ENCODE measurements at places on chromosomes 7 and 10.

DNA sequence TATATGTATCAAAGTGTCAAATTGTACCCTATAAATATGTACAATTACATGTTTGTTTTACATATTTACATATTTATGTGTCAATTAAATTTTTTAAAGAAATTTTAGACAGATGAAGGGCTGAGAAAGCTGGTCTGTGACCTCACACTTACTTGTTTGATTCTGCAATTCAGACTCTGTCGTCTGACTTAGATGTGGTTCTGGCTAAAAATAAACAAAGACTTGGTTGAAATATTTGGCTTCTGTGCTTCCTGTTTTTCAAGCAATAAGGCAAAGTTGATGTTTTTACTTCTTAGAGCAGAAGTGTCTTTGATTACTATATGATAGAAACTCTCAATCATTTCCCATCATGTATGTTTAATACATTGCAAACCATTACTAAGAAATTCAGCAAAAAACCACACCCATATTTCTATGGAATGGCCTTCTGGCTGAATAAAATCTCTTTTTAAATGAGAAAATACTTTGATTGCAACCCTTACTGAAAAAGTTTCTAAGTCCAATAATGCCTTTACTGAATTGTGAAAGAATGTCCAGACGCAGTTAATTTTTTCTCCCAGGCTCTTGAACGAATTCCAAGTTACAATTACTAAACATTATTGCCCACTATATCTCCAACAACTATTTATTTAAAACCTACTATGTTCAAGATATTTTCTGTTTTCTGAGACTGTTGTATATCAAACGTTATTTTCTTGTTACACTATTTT, 59.5 kb upstream of the PRKG1 start:
- no peak for DNase-seq

GRCh38 chr7:100896732-100897608, 1.3 kb upstream of the ACHE start:
- peak; percentile 67 for DNase-seq

GRCh38 chr7:78082556-78082955, 284.0 kb downstream of the PHTF2 start:
- no peak for DNase-seq

GRCh38 chr10:113562704-113563103, 9.9 kb downstream of the HABP2 start:
- DNase-seq, result no peak

GRCh38 chr10:111824128-111824527, 359.4 kb downstream of the GPAM start:
- no peak for DNase-seq

DNA sequence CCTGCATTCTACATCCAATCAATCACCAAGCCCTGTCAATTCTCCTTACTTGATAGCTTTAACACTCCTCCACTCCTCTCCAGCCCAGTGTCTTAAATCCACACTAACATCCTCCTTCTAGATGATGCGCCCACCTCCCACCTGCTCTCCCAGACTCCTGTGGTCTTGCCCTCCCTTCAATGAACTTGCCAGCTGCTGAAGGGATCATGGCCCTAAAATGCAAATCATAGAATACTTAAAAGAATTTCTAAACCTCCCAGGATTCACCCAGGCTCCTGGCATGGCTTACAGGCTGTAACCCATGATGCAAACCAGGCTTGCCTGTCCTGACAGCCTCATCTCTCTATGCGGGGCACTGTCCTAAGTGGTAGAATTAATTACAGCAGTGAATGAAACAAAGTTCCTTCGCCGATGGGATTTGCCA, 43.6 kb downstream of the SYPL1 start:
- no peak for DNase-seq

GRCh38 chr7:2151801-2152612, 80.7 kb downstream of the MAD1L1 start:
- DNase-seq, result no peak

- no peak for DNase-seq
Measured at GRCh38 chr7:41886901-41887311, 184.0 kb upstream of the INHBA start.

DNA sequence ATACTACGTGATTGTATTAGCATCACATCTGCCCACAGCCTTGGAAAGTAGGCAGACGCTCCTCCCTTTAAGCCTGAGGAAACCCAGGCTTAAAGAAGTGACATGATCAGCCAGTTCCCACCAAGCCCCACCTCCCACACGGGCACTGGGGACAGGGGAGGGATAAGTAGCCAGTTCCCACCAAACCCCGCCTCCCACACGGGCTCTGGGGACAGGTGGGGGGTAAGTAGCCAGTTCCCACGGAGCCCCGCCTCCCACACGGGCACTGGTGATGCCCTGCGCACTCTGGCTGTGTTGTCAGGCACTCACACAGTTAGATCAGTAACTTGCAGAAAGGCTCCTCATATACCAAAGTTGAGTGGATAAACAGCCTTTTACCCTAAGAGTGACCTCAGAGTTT, 606.8 kb downstream of the PTPRN2 start:
- DNase-seq, result no peak

GRCh38 chr10:103839519-103839871, 15.9 kb downstream of the SH3PXD2A start:
- DNase-seq, result no peak

- DNase-seq, result no peak
Measured at GRCh38 chr7:157312941-157313340, 23.9 kb upstream of the DNAJB6 start.

- no peak for DNase-seq
Measured at GRCh38 chr7:157736341-157736740, 399.5 kb downstream of the DNAJB6 start.
